ENCODE measurements at places on chromosomes 1 and 21.

- DNase-seq, result no peak
Measured at GRCh38 chr1:94334764-94335163, 83.4 kb upstream of the ABCD3 start.

DNA sequence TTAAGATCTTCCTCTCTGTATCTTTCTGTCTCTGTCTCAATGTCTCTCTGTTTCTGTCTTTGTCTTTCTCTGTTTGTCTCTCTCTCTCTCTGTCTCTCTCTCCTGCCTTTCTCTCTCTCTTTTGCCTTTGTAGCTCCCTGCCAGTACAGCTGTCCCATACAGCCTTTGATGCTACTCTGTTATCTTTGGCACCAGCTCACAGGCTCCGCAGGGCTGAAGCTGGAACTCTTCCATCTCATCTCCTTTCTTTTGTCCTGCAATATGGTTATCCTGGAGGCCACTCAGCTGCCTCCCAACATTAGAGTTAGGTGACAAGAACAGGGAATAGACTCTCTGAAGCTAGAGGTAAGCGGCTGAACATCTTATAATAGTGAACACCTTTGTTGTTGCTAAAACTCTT, 354.3 kb upstream of the NEGR1 start:
- no peak for DNase-seq

DNA sequence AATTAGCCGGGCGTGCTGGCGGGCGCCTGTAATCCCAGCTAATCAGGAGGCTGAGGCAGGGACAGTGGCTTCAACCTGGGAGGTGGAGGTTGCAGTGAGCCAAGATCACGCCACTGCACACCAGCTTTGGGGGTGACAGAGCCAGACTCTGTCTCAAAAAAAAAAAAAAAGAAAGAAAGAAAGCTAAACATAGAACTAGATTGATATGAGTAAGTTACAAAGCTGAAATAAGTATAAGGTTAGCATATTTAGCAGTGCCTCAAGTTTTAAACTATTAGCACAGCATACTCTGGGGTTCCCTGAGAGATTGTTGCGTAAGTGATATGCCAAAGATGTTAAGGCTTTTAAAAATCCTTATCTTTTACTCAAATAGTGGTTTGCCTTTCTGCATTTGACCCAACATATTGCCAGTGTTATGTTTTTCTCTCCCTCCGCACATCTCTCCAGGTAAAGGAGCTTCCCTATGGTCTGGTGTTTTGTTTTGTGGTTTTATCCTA, 126.1 kb downstream of the CD247 start:
- DNase-seq, result no peak

GRCh38 chr21:37241426-37241825, 25.7 kb downstream of the VPS26C start:
- DNase-seq, result no peak

DNA sequence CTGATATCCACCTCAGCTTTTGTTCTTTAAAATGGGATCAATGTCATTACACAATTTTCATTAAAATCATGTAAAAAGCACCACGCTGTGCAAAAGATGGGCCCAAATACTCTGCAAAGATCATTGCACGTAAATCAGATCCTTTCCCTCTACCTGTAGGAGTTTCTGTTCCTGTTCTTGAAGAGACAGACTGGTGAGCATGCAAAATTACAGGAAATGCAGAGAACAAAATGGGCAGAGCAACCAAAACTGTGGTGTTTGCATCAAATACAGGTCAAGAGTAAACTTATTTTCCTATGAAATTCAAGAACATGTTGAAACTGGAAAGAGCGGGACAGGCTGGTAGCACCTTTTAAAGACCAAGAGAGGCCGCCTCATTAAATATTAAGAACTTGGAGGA, 294.9 kb upstream of the ADGRL2 start:
- DNase-seq, result no peak

DNA sequence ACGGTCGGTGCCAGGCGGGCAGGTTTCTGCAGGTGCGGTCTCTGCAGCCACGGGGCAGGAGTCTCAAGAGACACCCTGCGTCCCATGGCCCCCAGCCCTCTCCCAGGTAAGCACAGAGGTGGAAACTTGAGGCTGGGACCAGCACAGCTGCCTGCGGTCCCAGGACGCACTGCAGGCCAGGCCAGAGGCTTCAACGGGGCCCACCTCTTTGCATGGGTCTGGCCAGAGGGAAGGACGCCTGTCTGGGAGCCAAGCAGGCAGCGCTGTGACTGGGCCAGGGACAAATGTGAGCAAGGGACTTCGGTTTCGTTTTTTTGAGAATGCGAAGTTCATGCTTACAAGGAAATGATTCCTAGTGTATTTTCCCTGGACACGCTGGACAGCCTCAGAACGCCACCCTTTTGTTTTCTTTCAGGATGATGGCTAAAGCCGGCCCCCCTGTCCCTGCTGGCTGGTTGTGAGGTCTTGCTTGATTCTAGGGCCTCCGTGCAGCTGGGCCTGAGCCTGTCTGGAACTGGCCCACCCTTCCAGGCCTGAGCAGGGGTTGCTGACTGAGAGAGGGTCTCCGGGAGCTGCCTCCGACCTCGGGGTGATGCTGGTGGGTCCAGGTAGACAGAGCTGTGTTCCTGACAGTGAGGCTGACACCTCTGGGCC, 38.3 kb downstream of the MORN1 start:
- no peak for DNase-seq

GRCh38 chr1:106921186-106921585, 135.3 kb upstream of the PRMT6 start:
- DNase-seq, result no peak

- DNase-seq, result no peak
Measured at GRCh38 chr1:9112961-9113880, 15.7 kb downstream of the GPR157 start.
